ENCODE measurements at places on chromosomes 7 and 10.

DNA sequence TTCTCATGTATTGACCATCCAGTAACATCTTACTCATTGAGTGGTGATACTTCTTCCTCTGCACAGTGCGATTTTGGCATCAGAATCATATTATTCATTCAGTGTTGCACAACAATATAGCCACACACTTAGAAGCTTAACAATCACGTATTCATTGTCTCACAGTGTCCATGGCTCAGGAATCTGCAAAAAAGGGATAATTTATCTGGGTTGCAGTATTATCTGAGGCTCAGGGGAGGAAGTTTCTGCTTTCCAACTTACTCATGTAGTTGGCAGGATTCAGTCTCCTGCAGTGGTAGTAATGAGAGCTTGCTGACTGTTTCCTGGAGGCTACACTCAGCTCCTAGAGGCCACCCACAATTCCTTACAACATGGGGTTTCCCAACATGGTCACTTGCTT lies 803.6 kb downstream of the SORCS1 start:
- no peak for DNase-seq

GRCh38 chr10:43211030-43211429 lies 55.8 kb downstream of the RASGEF1A start:
- no peak for DNase-seq

- DNase-seq = no peak
Measured at GRCh38 chr10:43707770-43708169, 59.1 kb upstream of the ZNF32 start.

DNA sequence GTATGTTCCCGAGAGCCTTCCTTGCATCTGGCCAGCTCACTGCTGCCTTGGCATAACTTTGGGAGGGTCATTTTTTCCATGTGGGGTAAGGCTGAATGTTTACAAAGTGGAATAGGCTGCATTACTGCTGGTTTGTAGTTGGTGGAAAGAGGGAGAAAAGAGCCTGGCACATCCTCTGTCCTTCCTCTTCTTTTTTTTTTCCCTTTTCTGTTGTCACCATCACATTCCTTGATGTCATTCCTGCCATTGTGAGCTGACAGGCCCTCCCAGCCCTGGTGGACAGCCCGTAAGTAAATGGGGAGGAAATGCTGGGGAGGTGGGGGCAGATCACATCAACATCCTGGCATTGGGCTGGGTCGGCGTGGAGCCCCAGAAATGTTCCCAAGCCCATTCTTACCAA lies at the start of gene GARIN1A:
TSS of gene GARIN1A (plus strand) at position 301 of the 400 bp plus-strand sequence. CDS start 106 bp downstream, outside the sequence.
- DNase-seq = no peak

DNA sequence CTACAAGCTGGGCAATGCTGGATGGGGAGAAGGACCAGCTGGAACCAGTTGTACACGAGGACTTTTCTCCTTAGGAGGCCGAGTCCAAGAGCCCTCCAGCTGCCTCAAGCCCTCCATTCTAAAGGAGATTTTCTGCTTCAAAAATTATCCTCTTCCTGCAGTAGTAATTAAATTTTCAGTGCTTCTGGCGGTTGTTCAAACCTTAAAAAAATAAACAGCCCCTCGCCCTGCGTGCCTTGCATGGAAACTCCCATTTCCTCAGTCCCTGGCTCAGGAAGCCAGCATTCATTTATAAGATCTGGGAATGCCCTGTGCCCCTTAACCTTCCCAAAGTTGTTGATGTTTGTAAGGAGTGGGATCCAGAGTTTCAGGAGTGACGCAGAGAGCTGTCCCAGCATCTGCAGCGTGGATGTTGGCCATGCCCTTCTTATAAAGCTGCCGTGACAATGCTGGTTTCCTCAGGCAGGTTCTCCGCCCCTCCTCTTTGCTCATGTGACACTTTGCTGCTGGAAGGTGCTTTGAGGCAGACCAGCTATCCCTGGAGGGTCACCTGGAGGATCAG lies 24.0 kb upstream of the ACTR3B start:
- no peak for DNase-seq

- DNase-seq = no peak
Measured at GRCh38 chr10:133528845-133529575, 1.8 kb downstream of the CYP2E1 start.

DNA sequence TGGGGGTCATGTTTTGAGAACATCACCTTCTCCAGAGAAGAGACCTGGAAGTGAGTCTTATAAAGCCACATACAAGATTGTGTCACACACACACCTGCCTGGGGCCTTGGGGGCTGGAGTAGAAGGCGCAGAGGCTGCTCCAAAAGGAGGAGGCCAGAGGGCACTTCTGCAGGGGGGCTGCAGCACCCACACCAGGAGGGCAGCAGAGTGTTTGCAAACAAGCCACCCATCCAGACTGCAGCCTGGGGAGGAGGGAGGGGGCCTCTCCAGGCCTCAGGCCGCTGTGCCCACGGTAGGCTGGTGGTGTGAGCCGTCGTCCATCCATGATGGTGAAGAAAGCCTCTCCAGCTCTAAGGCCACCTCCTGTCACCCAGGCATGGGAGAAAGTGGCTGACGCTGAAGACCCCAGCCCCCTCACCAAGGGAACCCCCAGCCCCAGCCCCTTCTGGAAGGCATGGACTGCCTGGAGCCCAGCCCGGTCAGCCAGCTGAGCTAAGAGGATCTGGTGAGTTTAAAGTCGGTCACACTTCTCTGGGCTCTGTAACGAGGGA lies 77.5 kb downstream of the FOXL3 start:
- DNase-seq = no peak

DNA sequence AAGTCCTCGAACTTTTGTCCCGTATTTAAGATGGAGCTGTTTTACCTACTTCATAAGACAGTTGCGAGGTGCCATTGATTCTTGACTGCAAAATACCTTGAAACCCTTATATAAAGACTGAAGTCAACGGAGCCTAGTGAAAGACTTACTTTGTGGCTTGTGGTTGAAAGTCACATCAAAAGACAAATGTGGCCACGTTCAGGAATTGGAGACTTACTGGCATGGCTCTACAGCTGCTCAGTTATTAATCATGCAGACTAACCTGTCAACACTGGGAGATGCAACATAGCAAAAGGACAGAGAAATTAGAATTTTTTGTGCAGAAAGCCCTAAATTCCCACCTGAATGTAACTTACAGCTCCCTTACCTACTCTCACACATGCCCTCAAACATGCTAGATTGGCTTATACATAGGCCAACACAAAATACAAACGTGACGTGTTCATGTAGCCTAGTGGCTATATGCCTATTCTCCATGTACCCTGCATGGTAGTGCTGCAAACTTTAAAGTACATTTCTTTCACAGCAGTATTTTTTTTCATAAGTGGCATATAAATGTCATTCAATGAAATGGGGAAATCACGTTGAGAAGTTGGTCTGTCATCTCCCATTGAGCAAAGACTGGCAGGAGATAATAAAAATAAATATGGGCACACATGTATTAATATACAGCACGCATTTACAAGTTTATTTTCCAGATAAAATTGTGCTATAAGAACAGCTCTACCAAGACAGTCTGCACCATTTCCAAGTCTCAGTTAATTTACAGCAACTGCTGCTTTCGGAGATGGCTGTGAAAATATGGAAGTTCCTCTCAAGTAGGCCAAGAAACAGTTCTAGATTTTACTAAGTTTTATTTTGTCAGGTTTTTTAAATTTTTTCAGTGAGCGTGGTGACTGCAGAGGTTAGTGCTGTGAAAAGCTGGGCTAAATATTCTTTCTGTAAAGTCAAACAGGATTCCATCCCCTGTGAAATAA lies 170.4 kb upstream of the C7orf33 start:
- DNase-seq = no peak

DNA sequence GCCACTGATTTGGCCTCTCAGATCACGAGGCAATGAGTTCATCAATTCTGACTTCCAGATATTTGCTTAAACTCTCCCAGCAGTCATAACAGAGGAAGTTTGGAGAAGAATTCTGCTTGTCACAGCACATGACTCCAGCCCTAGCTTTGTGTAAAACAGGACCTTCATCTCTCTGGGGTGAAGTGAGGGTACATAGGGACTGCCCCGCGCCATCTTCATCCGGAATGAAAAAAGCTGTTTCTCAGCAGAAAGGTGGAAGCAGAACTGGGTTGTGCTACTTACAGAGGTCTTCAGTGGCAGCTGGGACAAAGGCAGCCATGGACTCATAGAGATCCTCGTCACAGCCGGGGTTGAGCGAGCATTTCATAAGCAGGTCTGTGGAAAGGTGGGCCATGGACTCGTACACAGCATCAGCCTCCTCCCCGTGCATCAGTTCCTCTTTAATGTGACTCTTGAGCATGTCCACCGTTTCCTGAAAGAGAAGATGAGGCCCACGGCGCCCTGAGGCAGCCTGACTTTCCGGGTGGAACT lies 58.4 kb upstream of the TM9SF3 start:
- no peak for DNase-seq

- no peak for DNase-seq
Measured at GRCh38 chr7:77382532-77382931, 33.6 kb downstream of the GSAP start.

DNA sequence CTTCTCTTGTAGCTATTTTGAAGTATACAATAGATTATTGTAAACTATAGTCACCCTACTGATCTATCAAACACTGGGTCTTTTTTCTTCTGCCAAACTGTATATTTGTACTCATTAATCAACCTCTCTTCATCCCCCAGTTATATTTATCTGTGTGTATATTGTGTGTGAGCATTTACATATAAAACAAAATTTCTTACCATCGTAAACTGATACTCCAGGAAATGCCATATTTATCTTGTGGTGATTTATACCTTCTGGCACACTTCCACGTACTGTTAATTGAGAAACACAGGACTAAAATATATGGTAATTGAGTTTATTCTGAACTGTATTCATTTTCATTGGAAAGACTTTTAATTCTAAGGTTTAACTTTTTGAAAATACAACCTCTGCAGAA lies 18.9 kb downstream of the ANLN start:
- no peak for DNase-seq

DNA sequence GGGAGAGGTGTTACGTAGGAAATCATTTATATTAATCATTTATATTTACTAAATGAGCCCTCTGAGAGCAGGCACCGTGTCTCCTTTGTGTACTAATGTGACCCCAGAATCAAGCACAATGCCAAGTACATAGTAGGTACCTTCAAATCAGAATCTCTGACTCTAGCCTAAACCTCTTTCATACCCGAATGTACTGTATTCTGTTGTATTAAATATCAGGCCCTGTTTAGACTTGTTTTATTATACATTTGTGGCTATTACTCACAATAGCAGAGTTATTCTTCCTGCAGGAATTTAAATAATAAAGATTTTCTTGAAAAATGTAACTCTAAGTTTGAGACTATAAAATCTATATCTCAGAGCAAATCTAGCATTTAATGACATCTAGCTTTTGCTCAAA lies 297.3 kb downstream of the EXOC4 start:
- DNase-seq = no peak

DNA sequence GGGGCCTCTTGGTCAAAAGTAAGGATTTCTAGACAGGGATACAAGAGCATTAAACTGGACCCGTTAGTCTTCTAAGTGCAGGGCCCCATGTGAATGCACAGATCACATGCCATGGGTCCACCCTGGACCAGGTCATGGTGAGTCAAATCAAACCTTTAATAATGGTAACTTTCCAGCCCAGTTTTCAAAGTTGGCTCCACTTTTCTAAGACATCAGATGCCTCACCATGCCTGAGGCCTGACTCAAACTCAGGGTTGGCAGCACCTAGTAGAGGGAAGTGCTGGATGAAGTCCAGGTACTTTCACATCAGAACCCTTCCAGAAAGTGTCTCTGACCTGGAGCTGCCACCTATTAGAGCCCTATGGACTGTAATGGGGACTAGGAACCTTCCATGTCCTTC lies 9.7 kb upstream of the SMIM30 start:
- DNase-seq = no peak

GRCh38 chr7:36048141-36048901 lies 104.7 kb upstream of the EEPD1 start:
- DNase-seq = no peak

DNA sequence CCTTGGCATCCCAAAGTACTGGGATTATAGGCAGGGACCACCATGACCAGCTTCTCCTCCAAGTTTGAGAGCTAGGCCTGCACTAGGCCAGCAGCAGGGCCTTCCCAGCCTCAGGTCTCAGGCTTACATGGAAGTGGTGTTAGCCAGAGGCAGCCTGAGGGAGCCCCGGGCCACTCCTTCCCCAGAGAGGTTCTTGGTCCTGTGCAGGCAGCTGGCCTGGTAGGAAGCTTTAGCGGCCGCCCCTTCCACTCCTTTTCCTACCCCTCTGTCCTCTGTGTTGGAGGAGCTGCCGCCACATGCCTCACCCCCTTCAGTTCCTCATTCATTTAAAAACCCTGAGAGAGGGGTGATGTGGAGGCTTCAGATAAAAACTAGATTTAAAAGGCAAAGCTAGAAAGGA lies 40.3 kb downstream of the TSPAN15 start:
- DNase-seq = no peak

- DNase-seq = no peak
Measured at GRCh38 chr10:17001297-17001744, 128.3 kb downstream of the CUBN start.

- no peak for DNase-seq
Measured at GRCh38 chr7:46972205-46972604, 609.7 kb downstream of the TNS3 start.

- no peak for DNase-seq
Measured at GRCh38 chr10:85635650-85636049, 730.9 kb downstream of the GRID1 start.

GRCh38 chr7:105768898-105769507 lies 107.4 kb downstream of the ATXN7L1 start:
- DNase-seq = no peak

DNA sequence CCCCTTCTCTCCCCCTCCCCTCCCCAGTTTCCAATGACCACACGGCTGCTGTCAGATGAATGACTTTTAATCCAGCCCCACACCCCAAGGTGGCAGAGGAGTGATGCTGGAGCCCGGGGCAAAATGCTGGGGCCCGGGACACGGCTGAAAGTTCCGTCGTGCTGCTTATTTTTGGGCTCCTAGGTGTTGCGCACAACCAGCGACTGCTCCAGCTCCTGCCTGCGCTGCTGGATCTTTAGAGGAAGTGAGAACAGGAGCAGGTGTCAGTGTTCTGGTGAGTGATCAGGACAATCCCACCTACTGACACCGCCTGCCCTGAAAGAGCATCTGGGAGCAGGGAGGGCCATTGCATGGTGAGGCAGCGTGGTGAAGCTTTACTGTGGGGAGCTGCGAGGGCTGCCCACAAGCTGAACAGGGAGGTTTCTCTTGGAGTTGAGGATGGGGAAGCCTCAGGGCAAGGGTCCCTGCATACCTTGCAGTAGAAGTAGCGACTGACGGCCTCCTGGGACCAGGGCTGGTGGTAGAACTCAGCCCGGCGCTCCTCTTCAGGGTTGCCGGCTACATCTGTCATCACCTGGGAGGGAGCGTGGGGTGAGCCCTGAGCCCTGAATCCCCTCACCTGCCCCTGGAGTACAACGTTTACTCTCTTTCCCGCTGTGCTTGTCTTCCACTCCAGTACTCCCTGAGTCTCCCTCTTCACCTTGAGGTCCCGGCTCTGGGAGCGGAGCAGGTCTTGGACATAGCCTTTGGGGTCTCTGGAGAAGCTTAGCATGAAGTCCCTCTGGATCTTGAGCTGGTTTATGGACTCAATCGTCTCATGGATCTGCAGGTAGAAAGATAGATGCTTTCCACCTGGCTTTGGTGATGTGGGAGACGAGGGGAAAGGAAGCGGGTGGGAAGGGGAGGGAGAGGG lies 6.9 kb downstream of the CHPF2 start:
- no peak for DNase-seq

GRCh38 chr7:99061001-99061776 lies 82.7 kb downstream of the SMURF1 start:
- no peak for DNase-seq
